Cortex of kidney (tissue), 1 donor: ENCODE measurements at places on chromosomes 3 and 15.

DNA sequence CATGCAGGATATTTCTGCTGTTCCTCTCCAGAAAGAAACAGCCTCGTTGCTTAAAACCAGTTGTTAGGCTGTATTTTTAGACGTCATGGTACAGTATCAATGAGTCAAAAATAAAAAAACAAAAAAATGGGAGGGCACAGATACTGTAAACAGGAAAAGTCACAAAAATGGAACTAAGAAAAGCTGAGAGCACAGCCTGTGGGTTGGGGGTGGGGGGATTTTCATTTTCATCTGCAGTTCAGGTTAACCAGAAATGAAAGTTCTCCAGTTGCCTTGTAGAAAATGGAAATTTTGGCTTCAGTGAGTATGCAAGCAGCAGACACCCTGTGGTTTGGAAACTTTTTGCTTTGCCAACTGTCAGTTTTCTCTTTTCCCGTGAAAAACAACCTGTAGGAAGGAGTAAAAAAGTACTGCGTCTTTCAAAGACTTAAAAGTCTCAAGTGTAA, 59.0 kb downstream of the FRMD4B start:
- no peak for DNase-seq

GRCh38 chr15:51334011-51334451, 4.4 kb downstream of the CYP19A1 start:
- no peak for DNase-seq

GRCh38 chr3:11581237-11582190, 62.2 kb downstream of the VGLL4 start:
- DNase-seq: no peak

- no peak for DNase-seq
Measured at GRCh38 chr3:69186575-69187093, 64.2 kb upstream of the LMOD3 start.

GRCh38 chr15:51758645-51759044, 7.2 kb downstream of the TMOD2 start:
- DNase-seq: no peak

GRCh38 chr3:196356556-196356955, 18.4 kb upstream of the TM4SF19 start:
- DNase-seq: no peak

- no peak for DNase-seq
Measured at GRCh38 chr15:56765251-56765650, 31.9 kb upstream of the ZNF280D start.

DNA sequence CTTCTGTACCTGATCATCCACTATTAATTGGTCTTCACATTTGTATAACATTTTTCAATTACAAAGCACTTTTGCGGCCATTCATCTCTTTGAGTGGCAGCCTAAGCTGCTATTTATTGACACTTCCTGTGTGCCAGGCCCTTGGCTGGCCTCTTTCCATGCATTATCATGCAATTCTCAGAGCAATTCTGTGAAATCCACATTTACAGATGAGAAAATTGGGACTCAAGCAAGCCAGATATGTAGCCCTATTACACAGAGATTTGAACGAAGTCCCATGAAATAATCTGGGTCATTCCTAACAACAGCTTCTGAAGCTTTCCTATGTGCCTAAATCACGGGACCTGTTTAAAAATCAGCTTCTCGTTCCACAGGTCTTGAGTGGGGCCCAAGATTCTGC, 17.4 kb downstream of the SLC6A1 start:
- no peak for DNase-seq

GRCh38 chr3:193826159-193826795, 233.3 kb downstream of the OPA1 start:
- DNase-seq: no peak

DNA sequence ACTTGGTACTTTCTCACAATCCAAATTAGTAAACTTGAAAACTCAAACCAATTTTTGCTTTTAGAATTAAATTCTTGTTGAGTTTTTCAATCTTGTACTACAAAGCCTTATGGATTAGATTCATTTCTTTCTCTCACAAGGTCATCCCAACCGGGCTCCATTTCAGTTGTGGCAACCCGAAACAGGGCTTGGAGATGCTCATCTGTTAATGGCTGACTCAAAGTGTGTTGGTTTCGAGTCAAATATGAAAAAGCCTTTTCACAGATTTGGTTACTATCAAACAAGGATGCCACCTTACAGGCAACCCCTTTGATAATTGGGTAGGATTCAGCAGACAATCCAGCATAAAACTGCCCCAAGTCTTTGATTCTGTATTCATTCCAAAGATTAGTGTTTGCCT, 1.8 kb downstream of the EPM2AIP1 start:
- no peak for DNase-seq

DNA sequence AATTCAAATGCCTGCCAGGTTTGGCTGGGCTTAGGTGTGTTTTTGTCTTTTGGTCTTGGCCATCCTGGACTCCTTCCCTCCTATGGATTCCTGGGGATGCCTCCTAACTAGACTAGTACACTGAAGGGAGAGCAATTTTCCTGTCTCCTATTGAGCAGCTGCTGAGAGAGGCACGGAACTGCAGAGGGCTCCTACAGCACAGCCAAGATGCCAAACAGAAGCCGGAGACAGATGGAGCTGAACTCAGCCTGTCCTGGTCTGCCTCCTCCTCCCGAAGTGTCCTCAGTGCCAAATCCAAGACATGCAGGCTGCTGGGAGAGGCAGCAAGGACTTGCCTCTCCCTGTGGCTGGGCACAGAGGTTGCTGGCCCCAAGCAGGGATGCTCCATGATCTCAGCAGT, 256.6 kb upstream of the PROK2 start:
- no peak for DNase-seq

GRCh38 chr15:81407718-81408117, 33.7 kb upstream of the TMC3 start:
- no peak for DNase-seq

- DNase-seq: no peak
Measured at GRCh38 chr3:95343228-95343627, 1280.4 kb downstream of the NSUN3 start.

GRCh38 chr15:36643551-36643950, 64.1 kb downstream of the CDIN1 start:
- no peak for DNase-seq

DNA sequence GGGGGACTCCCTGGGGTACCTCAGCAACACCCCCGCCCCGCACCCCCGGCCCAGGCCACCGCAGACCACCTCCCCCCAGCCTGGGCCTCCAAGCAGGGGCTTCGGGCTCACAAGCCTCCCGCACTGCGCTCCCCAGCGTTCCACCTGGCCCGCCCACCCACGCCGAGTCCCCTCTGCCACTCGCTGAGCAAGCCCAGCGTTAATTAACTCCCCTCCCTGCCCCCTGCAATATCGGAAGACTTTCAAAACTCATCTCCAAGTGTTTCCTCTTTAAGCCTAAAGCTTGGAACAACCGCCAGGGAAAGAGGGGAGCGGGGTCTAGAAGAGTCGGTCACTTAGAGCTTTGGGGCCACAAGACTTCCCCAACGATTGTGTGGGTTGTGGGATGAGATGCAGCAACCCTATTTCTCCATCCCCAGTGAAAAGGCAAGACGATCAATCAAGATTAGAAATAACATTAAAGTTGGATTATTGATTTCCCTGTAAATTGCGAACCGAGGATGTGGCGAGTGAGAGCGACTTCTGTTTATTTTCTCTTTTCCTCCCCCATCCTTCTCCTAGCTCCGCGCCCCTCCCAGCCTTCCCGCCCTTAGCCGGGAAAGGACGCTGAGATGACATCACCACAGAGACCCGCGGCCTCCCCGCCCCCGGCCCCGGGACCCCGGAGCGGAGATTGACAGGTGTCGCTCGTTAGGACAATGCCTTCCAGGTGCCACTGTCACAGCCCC, 30.2 kb downstream of the NR2F2 start:
- DNase-seq: no peak

DNA sequence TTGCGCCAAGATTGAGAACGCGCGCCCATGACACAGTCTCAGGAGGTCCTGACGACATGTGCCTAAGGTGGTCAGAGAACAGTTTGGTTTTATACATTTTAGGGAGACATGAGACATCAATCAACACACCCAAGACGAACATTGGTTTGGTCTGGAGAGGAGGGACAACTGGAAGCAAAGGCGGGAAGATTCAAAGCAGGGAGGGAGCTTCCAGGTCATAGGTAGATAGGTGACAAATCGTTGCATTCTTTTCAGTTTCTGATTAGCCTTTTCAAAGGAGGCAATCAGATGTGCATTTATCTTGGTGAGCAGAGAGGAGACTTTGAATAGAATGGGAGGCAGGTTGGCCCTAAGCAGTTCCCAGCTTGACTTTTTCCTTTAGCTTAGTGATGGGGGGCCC, 828.4 kb upstream of the DPPA4 start:
- no peak for DNase-seq

DNA sequence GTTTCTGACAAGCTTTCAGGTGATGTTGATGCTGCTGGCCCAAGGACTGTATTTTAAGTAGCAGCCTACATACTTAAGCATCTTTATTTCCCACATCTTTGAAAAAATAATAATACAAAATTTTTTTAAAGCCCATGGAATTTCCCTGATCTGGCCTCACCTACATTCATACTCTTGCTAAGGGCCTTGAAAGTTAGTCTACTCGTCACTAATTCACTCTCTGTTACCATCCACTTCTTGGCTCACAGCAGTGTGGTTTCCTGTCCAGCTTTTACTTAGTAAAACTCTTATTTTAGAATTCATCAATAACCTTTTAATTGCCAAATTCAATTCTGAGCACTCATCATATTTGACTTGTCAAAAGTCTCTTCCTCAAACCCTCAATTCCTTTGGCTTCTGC, 59.3 kb upstream of the CRTC3 start:
- no peak for DNase-seq

- no peak for DNase-seq
Measured at GRCh38 chr3:160129459-160130061, 95.7 kb upstream of the C3orf80 start.

DNA sequence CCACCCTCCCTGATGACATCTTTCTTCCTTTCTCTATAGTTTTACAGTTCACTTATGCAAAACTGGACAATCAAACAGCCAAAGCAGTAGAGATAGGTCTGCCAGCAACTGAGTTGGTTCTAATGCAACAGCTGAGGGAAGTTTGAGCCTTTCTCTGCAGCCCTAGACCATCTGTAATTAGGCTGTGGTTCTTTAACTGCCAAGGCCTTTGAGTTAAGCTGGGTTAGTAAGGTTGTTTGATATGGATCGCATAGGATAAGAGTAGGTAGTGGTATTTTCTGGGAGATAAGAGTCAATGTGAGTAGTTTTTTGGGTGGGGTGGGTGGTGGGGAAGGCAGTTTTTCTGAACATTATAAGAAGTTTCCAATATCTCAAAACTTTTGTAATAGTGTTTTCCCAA, 3.0 kb downstream of the RPL39L start:
- DNase-seq: no peak

DNA sequence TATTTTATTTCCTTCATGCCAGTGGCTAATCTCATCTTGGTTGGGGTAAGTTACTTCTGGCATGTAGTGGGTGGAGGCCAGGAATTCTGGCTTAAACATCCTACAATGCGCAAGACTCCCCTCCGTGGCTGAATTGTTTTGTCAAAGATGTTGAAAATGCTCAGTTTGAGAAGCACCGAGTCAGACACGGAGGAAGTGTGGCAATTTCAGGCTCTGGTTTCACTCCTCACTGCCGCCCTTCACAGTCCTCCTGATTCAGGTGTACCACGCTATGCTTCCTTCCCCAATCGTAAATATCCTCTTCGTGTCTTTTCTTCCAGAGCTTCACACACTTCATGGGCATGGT, 150.7 kb downstream of the OPA1 start:
- no peak for DNase-seq
